GM20000 (cell line): ENCODE measurements at places on chromosomes 7 and 10.

DNA sequence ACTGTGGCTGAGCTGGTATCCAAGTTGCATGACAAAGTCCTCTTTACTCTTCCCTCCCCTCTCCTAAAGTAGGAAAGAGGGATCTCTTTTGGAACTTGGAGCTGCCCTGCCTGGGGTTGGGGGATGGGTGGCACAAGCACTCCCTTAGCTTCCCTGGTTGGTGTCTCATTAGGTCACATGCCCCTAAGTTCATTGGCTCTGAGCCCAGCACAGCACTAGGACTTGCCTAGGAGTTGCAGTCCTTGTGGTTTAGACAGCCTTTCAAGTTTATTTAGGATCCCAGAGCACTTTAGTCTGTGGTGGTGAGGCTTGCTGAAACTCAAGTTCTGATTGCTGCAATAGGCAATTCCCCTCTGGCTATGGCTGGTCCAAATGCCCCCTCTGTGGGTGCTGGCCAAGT is 281.4 kb downstream of the NXPH1 start:
- no peak for DNase-seq

- no peak for DNase-seq
Observed at GRCh38 chr10:121405549-121405948, 192.7 kb downstream of the FGFR2 start.

- DNase-seq: no peak
Observed at GRCh38 chr7:17040716-17041115, 158.9 kb upstream of the AGR3 start.

GRCh38 chr7:102874966-102875365 is 37.8 kb upstream of the LRRC17 start:
- DNase-seq: no peak

DNA sequence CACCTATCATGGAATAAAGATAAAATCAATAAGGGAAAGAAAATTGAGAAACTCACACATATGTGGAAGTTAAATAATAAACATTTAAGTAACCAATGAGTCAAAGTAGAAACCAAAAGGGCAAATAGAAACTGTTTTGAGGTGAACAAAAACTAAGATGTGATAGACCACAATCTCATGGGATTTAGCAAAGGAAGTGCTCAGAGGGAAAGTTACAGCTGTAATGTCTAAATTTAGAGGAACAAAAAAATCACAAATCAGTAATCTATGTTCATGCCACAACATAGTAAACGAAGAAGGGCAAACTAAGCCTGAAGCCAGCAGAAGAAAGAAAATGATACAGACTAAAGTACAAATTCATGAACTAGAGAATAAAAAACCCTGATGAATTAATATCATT is 16.3 kb downstream of the CYP3A4 start:
- peak; percentile 29 for DNase-seq
